SHP77 treated with DMSO at 0.1 percent for 48 hours (cell line): ENCODE measurements at places on chromosomes 12 and 14.

DNA sequence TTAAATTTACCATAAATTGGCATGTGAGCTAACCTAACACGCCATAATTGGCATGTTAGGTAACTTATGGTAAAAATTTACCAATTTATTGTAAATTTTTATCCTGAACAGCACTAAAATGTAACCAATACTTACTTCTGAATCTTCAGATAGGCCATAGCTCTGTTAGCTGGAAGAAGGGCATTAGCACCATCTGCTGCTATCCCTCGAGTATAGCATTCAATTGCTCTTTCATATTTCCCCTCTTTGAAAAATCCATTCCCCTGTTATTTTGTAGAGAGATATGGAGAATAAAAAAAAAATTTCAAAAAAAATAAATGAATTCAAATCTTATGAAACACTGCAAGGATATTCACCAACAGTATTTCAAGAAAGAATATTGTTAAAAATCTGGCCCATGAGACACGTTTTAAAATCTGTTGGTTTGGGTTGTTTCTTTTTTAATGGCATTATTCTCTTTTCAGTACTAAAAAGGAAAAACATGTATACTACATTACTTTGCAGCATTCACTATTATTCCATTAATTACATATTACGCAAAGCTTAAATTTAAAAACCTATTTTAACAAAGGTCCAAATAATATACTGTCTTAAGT, 19.1 kb downstream of the RPAP3 start:
- DNase-seq, result peak; percentile 5

GRCh38 chr12:15208871-15209656, 12.2 kb downstream of the RERG start:
- no peak for DNase-seq

DNA sequence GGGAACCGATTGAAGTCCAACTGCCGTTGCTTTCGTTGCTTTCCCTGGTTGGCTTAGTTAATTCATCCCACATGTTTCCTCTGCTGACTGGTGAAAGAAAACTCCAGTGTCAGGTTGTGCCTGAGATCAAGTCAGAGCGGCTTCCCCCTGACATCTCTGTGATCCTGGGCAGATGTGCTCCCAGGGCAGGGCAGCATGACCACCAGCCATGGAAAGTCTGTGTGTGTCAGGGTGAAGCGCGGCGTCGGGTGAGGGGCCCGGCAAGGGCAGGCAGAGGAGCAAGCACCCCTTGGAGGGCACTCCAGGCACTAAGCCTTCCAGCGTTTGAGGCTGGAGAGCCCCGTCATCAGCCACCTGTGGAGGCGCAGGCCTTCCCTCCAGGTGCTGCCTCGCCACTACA, 54.5 kb upstream of the IGF1 start:
- no peak for DNase-seq

DNA sequence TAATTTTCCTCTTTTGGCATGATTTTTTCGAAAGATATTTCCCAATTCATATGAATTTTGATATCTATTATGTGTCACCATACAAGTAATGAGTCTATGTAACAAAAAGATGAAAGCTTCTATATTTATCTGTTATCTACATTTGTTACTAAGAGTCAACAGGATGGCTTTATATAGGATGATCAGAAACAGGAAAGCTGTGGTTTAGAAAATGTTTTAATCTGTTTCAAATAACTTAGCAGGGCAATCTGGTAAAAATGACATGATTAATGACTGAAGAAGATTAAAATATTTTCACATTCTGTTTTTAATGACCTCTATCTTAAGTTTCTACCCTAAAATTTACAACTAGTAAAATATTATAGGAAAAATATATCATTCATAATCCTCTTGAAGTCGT, 105.8 kb downstream of the MSRB3 start:
- no peak for DNase-seq

DNA sequence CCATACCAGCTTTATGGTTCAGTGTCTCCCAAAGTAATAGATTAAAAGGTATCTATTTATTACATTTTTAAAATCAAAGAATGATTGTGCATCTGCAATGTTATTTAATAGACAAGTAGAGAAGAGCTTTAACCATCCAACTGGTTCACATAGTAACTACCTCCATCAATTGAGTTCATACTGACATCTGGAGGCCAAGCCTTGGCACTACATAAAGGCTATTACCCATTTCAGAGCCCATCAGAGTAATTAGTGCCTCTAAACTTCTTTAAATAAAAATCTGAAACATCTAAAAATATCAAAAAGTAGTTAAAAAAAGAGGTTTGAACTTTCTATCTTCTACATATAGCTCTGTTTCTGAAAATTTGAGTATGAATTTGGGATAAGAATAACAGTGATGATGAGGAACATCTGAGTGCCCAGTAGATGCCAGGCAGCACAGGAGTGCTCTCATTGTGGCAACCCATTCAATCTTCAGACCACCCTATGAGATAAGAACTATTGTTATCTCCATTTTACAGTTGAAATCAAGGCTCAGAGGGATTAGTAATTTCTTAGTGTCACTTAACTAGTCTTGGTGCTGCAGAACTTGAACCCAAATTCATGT, 132.9 kb upstream of the DAAM1 start:
- peak; percentile 34 for DNase-seq

DNA sequence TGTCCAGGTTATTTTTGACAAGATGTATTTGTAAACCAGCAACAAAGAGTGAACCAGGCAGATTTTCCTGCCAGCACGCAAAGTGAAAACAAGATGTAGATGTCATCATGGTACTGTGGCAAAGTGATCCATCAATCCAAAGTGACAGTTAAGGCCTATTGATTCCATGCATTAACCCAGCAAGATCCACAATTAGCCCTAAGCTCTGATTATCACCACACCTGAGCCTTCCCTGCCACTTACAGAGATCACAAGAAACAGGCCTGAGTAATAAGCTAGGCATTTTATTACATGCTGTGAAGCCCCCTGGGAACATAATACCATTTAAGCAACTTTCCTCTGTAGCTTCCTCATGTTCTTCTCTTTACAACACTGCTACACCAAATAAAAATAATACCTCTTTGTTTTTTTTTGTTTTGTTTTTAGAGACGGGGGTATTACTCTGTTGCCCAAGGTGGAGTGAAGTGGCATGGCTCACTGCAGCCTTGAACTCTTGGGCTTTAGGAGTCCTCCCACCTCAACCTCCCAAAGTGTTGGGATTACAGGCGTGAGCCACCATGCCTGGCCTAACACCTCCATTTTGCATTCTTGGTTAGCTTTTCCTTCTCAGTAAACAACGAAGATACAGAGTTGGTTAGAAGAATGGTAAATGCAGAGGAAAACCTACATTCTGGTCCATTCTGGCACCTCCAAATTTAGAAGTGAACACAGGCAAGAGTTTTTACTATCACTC, 85.5 kb downstream of the STON2 start:
- no peak for DNase-seq

DNA sequence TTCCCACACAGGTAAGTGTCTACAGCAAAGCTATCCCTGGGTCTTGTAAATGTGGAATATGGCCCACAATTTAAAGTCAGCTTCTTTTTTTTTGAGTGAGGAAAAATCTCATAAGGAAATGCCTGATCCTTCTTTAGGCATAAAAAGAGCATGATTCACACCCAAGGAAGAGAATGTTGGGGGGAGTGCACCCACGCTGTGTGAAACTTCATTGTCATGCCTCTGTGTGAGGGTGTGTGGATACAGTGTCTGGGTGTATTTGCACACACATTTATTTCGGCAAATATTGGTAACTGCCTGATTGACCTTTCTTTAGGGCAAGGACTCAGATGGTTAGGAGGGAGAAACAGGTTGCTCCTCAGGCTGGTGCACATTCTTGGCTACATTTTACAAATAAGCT, 196.8 kb upstream of the STXBP6 start:
- DNase-seq, result no peak
